GM12878 (cell line): ENCODE measurements at places on chromosomes 1 and 21. TPM values are rescaled to one million over a fixed set of nuclear protein-coding genes. Genes with fewer than 3 reads are reported as not detected.

GRCh38 chr1:180540697-180541594, 17.8 kb upstream of the OVAAL start:
- DNase-seq, result no peak

GRCh38 chr1:56638248-56638647, 6.9 kb upstream of the PRKAA2 start:
- DNase-seq, result no peak

GRCh38 chr1:16092097-16092922, 18.9 kb upstream of the FAM131C start:
- DNase-seq, result no peak

KLF17 gene
- not detected in 2 replicates for total RNA-seq

SH2D1B gene
- total RNA-seq, result not detected in 2 replicates

KCNQ4 gene
- 0.18 and 0.21 TPM in 2 replicates for total RNA-seq
